Kidney glomerular epithelial cell (primary cell): ENCODE measurements at places on chromosomes 7 and 10.

DNA sequence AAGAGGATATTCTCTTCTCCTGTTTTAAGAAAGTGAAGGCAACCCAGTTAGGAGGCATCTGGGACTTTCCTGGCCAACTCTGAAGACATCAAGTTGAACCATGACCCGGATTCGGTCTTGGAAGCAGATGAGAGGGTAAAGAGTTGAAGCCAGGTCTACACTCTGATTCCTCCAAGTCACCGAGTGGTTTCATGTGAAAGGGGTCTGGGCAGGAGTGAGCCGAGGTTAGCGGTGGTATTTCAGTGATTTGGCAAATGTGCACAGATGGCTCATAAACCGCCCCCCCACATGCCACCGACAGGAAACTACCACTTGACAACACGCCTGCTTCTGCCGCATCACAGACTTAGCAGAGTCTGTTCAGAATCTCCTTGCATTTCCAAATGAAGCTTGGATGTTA lies 11.4 kb upstream of the REPIN1 start:
- no peak for DNase-seq

GRCh38 chr10:112797197-112797596 lies 152.8 kb upstream of the TCF7L2 start:
- DNase-seq: no peak

- DNase-seq: peak; percentile 93
These were observed 293.7 kb downstream of the FZD1 start for GRCh38 chr7:91557789-91558404.

DNA sequence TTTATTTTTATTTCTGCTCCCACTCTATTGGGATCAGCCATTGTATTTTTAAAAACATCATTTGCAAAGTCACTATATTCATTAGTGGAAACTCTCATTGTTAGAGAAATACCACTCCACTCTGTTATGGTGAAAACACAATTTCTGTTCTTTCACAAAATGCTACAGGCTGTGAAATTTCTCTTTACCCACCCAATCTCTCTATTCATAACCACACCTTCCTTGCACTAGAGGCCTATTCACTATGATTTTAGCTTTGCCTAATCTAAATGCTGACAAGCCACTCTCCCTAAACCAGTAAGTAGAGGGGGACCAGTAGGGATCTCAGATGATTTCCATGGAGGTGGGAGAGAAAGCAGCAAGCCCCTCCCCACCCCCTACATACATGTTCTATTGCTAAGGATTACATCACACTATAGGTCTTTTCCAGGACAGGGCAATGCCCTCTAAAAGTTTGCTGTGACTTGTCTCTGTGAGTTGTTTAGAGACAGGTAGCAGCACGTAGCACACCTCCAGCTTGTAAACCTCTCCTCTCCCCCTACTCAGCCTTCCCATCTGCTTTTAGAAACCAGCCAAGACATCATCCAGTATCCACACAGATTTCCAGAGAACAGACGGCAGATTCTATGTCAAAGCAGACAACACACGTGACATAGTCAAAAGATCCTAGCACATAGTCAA lies 58.3 kb upstream of the PPP1R3C start:
- DNase-seq: no peak

- no peak for DNase-seq
These were observed 964.6 kb upstream of the CELF2 start for GRCh38 chr10:10053051-10053450.

- no peak for DNase-seq
These were observed 87.2 kb upstream of the COL1A2 start for GRCh38 chr7:94307399-94308048.

DNA sequence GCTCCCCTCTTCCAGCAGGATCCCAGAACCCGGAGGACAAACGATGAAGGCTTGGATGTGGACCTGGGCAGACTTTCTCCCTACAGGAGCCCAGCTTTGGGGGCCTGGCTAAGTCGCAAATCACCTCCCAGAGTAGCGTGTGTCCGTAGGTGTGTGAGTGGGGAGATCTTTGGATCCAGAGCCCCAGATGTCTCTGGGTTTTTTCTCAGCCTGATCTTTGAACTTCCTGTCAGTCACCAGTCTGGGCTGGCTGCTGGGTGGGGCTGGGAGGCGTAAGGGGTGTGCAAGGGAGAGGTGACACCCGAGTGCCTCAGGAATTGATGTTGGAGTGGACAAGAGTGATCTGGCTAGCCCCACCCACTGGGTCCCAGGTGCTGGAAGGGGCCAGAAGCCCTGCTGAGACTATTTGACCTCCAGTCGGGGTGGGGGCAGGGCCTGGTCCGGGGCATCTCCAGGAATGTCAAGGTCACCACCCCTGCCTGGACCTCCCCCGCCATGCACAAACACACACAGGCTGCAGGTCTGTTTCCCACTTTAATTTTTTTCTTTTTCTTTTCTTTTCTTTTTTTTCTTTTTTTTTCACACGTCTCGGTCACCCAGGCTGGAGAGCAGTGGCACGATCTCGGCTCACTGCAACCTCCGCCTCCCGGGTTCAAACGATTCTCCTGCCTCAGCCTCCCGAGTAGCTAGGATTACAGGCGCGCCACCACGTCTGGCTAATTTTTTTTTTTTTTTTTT lies at the start of gene MOGAT3:
TSS of gene MOGAT3 (minus strand) at position 175 of the 738 bp plus-strand sequence. CDS start 182 bp downstream, outside the sequence.
- no peak for DNase-seq

- DNase-seq: no peak
These were observed 58.3 kb downstream of the MINDY4 start for GRCh38 chr7:30829471-30829870.

- DNase-seq: no peak
These were observed 86.5 kb downstream of the ARMH3 start for GRCh38 chr10:101969412-101969922.

DNA sequence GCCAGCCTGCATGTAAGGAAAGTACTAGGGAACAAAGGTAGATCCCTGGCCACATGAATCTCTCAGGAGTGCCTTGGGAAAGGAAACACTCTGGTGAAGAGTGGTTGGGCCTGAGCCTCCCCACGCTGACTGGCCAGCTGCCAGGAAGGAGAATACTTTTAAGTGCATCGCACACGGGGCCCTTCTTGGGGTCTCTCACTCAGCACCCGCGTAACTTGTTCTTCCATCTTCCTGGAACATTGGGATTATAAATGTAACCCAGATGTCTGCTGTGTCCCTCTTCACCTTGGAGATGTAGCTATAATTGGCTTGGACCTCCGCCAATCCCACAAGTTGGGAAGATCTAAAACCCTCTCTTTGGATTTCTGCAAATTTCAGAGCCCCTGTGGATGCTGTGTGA lies 4.4 kb upstream of the GLI3 start:
- DNase-seq: no peak

- DNase-seq: peak; percentile 37
These were observed 582.4 kb downstream of the SUGCT start for GRCh38 chr7:40717242-40717641.

DNA sequence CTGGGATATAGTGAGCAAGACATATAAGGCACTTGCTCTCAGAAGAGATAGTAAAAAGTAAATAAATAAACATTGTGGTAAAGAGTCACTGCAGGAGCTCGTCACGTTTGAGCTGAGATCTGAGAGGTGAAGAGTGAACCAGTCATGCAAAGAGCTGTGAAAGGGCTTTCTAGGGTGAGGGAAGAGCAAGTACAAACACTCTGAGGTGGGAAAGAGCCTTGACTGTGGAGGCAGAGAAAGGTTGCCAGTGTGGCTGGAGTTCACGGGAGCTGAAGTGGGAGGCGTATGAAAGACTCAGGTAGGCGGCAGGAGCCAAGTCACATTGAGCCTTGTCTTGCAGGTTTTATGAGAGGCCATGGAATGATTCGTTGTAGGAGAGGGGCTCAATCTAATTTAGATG lies 141.0 kb downstream of the C1GALT1 start:
- peak; percentile 84 for DNase-seq

- peak; percentile 39 for DNase-seq
These were observed 78.4 kb downstream of the CYP26A1 start for GRCh38 chr10:93152136-93152535.

GRCh38 chr10:131020775-131021174 lies 290.7 kb downstream of the TCERG1L start:
- DNase-seq: no peak

- DNase-seq: no peak
These were observed 72.8 kb downstream of the INSYN2A start for GRCh38 chr10:127123626-127124025.

DNA sequence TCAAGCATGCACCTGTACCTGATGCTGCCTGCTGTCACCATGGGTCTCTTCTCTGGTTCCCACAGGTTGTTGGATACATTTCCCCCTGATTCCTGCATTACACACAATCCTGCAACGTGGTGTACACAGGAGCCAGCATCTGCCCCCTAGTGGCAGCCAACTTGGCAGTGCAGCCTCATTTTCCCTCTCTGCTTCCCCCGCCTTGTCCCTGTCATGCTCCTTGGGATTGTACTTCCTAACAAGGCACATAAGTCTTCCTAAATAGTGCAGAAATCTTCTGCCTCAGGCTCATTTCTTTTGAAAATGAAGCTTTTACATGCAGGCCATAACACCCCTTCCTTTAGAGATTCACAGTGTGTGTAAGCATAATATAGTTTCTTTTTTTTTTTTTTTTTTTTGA lies 387.5 kb downstream of the CCSER2 start:
- DNase-seq: peak; percentile 4

- no peak for DNase-seq
These were observed 40.5 kb upstream of the DPYSL4 start for GRCh38 chr10:132146271-132146671.

DNA sequence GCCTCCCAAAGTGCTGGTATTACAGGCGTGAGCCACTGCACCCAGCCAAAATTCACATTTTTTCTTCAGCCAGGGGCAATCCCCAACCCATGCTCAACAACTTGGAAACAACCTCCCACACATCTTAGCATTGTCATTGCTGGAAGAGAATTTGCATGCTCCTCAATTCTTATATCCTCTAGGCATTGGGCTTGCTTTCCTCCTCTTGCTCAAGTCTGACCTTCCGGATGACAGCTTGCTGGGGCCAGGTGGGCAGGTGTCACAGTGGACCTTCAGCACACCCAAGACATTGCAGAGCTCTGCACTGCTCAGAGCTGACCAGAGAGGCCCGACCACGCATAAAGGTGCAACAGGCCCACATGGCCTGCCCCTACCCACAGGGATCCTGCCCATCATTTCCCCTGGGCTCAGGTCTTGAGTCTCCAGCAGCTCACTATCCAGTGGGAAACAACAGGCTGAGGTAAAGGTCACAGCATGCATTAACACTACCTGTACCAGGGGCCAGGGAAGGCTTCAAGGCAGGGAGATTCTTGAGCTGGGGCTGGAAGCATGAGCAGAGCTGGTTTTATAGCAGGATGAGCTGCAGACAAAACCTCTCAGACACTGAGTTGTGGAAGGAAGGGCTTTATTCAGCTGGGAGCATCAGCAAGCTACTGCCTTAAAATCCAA lies 6.8 kb upstream of the GPR15LG start:
- peak; percentile 35 for DNase-seq
